ENCODE measurements at places on chromosomes 3 and 15. TPM values are rescaled to one million over a fixed set of nuclear protein-coding genes. Genes with fewer than 3 reads are reported as not detected.
A peak's percentile ranks its signal among the peaks of the same experiment; 100 is the strongest.

GRCh38 chr3:44241706-44242105, at the start of gene TOPAZ1:
TSS of gene TOPAZ1 (plus strand) at chr3:44241886. CDS start at chr3:44242054, 168 bp downstream.
- no peak for DNase-seq

DNA sequence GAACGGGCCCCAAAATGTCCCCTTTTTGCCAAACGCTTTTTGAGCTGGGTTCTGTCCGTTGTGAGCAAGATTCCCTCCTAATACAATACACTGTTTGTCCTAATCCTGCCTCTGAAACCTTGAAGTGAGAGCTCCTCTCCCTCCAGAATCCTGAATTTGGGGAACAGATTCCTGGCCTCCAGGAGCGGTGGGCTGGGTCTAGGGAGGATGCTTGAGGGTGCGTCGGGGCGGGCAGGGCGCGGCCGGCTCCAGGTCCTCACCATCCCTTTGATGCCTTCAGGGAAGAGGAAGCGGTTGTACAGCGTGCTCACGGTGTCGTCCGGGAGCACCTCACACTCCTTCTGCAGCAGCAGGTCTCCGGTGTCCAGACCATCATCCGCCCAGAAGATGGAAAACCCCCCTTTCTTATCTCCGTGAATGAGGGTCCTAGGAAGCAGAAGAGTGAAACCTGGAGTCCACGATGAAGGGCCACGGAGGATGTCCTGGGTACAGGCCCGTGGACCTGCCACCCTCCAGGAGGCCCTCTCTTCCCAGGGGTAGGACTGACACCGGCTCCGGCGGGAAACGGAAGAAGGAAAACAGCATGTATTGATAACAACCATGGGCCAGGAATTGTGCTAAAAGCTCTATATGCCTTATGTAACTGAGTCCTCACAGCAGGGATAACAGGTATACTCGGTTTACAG, 23.2 kb downstream of the ALDH1L1 start:
- DNase-seq, result peak; percentile 38

DNA sequence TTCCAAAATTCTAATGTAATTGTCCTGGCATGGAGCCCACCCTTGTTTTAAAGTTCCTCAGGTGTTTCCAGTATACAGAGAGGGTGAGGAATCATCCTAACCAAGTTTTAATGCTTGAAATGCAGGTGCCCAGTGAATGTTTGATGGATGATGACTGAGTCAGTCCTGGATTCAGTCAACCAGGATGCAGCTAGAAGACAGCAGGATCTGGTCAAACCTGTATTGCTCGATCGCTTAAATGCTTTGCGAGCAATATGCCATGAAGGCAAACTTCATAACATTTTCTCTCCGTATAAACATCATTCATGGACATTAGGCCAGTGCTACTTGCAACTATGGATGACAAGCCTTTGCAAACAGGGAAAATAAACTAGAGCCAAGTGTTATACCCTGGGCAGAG, 591.2 kb downstream of the RSL24D1 start:
- no peak for DNase-seq

- no peak for DNase-seq
Measured at GRCh38 chr3:169494982-169495381, 168.5 kb downstream of the MECOM start.

DNA sequence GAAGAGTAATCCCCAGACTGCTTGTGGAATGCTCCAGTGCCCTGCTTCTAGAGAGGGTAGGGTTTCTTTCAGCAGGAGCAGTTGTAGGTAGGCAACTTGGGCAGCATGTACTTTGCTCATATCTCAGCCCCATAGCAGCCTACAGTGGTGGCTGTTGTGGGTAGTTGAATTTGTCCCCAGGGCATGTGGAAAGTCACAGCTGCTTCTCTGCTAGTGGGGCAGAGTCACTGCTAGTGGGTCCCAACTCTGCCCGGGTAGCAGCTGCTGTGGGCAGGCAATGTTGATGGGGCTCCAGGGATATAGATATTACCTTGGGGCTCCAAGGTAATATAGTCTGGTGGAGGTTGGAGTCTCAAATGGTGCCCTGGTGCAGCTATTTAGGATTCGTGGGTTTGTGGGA, 174.5 kb downstream of the OTOL1 start:
- DNase-seq, result no peak

DNA sequence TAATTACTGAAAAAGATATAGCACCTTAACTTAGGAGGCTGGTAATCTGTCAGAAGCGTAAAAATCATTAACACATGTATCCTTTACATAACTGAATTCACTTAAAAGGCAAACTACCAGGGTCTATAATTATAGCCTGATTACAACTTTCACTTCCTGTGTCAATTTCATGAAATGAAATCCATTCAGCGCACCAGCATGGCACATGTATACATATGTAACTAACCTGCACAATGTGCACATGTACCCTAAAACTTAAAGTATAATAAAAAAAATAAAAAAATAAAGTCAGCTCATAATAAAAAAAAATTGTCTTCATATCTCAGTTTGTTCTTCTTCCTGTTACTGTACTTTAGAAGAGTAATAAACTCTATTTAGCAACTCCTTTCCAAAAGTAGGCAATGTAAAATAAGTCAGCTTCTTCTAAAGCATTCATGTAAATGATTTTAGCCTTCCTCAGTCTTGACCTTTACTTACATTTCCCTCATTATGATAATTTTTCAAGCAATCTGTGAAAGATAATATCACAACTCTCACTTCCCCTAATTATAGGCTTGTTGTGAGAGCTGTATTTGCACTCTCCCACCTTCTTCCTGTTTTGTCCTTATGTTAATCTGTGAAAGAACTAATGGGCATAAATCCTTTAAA, 50.1 kb downstream of the KBTBD8 start:
- no peak for DNase-seq

DNA sequence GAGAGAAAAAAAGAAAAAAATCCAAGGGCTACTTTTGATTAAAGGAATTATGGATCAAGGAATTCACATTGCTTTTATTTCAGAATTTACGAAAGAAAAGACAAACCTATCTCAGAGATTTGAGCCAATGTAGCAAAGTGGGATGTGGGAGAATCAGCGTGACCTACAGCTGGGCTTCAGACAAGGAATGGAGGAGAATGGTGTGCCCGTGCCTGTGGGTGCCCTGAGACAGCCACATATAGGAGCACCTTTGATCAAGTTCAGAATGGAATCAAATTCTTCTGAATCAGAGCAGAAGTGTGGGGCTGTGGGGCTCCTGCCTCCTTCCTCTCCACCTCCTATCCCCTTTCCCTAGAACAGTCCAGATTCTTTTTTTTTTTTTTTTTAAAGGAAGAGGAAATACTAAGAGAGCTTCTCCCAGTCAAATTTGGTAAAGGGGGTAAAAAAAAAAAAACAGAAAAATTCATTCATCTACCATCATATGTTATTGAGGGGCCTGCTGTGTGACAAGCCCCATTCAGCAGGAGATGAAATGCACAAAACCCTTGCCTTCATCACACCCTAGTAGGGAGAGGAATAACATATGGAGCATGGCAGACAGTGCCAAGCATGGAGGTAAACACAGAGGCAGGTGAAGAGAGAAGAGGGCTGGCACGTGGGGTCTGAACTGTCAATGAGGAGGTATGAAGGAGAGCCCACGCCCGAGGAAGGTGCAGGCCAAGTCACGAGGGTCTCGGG, 25.0 kb upstream of the MUSTN1 start:
- no peak for DNase-seq

Gene ACKR2
- total RNA-seq, result 17.6 TPM
